Retina (tissue), 1 donor: ENCODE measurements at places on chromosomes 4 and X.

GRCh38 chrX:108642273-108642628 is 94.1 kb downstream of the IRS4 start:
- DNase-seq, result no peak

DNA sequence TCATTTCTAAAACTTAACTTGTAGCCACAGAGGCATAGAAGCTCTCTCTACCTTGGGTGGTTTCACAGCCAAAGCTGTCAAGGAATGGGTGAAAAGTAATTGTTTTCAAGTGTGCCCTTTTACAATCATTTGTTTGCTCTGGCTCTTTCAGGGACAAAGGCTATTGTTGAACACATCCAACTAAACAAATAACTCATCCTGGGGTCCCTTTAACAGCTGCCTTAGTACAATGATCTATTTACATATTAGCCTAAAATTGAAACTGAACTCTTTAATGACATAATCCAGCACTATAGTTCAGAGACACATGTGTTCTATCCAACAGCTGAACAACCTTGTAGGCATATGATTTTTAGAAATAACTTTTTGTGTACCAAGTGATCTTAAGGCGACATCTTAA is 3.7 kb downstream of the HHIP start:
- no peak for DNase-seq

- DNase-seq, result no peak
Measured at GRCh38 chr4:123339507-123340380, 56.9 kb upstream of the SPRY1 start.

GRCh38 chr4:59664771-59665170 is 1535.4 kb upstream of the ADGRL3 start:
- no peak for DNase-seq

DNA sequence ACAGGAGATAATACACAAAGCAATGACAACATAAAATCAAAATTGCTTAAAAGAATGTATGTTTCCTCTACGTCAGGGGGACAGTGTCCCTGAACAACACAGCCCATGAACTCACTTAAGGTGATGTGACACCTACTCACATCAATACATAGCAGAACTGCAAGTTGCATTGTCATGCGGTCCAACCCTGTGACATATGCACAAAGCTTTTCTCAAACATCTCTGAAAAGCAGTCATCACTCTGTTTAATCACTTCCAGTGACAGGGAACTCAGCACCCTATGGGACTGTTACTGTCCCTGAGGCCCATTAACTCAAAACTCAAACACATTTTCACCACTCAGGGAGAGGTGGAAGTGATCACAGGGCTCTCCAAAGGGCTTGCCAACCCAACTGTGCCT is 2.4 kb downstream of the STX18 start:
- DNase-seq, result no peak

GRCh38 chrX:29952016-29952415 is 263.3 kb upstream of the MAGEB2 start:
- no peak for DNase-seq

DNA sequence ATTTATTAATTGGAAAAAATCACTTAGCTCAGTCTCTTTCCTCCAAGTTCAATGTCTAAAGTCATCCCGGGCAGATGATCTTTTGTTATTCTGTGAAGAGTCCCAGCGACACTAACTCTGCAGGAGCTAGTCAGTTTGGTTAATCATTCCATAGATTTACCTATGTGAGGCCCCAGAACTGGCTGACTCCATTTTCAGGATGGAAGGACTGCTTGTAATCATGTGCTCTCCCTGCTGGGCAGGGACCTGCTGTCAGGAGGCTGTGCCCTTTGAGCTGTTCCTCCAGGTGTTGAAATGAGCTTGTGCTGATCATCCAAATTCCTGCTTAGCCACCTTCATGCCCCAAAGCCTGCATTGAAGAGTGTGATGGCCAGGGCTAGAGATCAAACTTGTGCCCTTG is 169.8 kb downstream of the NHS start:
- no peak for DNase-seq

DNA sequence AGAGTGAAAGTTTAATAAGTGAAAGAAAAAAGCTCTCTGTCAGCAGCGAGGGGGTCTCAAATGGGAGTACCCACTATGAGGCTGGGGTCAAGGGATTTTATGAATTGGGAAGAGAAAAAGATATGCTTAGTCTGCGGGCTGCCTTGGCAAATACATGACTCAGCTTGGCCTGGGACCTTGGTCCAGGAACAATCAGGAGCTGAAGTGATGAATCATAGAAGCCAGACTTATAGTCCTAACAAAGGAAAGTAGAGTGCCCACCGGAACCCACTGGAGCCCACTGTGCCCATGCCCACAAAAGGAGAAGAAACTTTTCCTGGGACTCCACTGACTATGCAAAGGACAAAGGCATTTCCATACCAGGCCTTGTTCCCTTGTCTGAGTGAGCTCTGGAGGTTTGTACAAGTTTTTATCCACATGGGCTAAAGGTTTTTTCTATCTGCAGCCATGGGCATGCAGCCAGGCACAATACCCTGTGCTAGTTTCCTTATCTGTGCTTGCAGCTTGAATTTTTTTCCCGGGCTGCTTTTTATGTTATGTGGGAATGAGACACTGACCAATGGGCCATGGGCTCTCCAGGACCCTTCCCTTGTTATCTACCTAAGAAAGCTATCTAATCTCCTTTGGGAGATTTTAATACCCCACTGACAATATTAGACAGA is 201.7 kb downstream of the FAM133A start:
- DNase-seq, result no peak

DNA sequence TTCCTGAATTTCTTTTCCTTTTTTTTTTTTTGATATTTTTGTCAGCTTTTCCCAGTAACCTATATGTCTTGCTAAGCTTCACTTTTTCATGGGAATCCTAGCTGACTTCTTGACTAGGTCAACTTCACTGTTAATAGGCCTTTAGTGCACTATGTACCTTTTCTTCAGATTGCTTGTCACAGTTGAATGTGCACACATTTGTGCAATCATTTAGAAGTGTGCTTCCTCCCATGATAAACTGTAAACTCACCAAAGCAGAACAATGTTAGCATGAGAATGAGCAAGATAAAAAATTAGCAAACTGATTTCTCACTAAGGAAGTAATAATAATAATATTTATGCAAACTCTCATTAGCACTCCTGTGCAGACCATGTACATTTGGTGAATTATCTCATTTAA is 173.2 kb downstream of the PABPC4L start:
- no peak for DNase-seq

DNA sequence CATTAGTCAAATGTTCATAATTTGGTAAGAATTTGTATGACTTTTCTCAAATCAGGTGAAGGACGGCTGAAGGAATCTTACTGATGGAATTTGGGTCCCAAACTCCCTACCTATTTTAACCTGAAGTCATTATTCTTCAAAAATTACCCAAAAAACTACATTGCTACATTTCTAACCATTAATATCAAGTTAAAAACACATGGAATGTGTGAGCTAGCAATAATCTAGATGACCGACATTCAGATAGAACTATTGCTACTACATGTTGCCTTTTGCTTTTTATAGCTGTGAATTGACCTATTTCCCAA is 25.3 kb upstream of the WWC2 start:
- DNase-seq, result no peak

GRCh38 chrX:21708116-21708515 is 49.8 kb downstream of the SMPX start:
- DNase-seq, result no peak

DNA sequence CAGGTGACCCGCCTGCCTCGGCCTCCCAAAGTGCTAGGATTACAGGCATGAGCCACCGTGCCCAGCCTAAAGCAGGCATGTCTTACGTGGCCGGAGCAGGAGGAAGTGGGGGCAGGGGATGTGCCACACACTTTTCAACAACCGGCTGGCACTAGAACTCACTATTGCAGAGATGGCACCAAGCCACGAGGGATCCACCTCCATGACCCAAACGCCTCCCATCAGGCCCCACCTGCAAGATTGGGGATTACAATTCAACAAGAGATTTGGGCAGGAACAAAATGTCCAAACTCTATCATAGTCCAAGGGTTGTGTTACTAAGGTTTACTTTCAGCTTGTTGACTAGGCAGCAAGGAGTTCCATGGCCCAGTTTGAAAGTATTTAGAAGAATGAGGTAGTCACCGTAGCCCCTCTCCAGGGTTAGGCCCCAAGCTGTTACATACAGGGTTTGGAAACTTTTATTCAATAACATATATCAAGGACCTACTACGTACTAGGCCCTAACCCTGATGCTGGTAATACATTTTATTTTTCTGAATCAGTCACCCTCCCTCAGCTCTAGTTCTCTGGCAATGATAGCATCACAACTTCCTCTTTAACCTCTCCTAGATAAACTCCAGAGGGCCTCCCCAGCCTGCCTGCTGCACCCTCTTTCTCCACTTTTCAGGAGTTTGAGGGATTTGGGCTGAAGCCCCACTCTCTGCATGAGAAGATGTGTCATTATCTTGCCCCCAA is 18.0 kb upstream of the TBC1D14 start:
- DNase-seq, result no peak

- no peak for DNase-seq
Measured at GRCh38 chr4:87527431-87528220, 1.6 kb downstream of the SPARCL1 start.

GRCh38 chr4:122041312-122041711 is 89.5 kb upstream of the TRPC3 start:
- no peak for DNase-seq

GRCh38 chr4:165111906-165112367 is 723 bp downstream of the TMEM192 start:
- no peak for DNase-seq

DNA sequence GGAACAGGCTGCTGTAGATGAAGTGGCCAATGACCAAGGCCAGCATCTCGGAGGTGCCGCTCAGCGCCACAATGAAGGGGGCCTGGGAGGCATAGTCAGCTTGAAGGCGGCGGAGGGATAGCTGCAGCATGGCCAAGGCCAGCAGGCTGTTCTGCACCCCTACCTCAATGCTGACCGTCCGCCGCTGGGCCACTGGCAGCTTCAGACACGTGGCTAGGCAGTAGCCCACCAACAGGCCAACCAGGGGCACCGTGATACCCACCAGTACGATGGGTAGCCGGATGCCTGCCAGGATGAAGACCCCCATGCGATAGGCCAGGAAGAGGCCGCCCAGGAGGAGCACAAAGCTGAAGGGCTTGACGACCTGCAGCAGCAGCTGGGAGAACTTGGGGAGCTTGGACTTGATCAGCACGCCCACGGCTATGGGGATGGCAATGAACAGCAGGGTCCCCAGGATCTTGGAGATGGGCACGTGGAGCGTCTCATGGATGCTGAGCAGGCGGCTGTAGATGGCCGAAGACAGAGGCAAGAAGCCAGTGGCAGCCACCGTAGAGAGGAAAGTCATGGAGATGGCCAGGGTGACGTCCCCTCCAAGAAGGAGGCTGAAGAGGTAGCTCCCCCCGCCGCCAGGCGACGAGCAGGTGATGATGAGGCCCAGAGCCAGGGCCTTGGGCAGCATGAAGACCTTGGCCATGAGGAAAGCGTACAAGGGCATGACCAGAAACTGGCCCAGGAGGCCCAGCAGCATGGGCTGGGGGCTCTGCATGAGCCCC is 1.3 kb upstream of the UBL4A start:
- no peak for DNase-seq

DNA sequence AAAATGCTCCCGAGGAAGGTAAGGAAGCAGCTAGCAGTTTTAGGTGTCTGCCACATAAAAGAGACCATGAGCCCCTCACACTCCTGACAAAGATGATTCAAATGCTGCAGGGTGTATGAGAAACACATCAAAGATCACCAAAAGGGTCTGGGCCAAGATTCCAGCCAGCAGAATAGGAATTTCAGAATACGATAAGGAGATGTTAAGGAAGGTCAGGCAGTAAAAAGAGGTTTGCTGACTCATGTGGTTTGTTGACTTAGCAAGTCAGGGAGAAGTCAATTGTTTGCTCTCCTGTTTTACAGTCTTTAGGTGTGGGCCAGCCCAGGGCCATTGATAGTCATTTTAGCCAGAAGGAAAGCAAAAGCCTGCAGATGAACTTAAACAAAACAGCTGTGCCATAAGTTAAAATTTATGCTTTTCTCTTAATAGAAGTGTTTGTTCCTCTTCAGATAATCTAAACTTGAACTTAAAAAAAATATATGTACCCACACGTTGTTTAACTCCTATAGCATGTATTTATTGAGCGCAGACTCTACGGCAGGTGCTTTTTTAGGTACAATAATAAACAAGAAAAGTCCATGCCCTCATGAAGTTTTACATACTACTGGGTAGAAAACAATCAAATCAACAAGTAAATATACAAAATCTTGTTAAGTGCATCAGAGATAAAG is 115.6 kb downstream of the CAMK2D start:
- DNase-seq, result no peak

DNA sequence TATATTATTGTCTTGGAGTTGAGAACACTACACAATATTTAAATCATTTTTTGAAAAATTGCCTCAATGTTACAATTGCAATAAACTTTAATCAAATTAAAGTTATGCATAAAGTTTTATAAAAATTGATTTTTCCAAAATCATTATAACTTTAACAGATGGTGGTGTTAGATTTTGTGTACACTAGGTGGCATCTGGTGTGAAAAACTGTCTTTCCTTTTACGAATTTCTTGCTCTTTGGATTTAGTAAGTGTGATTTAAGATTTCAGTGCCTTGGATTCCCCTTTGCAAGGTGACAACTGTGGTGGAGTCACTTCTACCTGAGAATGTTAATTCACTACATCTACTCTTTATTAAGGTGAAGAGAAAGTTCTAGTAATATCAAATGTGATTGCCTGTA is 91.6 kb downstream of the AREG start:
- no peak for DNase-seq

DNA sequence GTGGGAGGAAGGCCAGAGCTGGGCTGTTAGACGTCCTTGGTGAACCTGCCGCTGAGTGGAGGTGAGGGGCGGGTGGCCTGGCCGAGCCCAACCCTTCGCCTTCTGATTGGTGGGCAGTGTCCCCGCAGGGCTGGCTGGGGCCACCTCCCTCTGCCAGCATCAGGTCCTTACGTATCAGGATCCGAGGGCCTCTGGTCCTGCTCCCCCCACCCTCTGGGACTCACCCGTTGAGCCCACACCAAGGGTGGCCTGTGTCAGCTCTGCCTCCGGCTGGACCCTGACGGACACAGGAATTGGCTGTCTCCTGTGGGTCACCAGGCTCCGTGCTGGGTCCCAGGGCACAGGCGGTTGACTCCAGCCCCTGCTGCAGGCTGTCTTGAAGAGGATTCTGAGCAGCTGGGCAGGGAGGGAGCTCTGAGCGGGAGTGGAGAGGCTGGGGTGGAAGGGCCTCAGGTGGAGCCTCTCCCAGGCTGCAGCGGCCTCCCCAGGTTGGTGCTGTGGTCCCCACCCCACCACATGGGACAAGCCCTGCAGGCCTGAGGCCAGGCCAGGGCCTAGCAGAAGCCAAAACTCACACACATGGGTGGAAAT is 58.4 kb upstream of the NKX1-1 start:
- no peak for DNase-seq
